T-helper 9 cell (primary cell): ENCODE measurements at places on chromosomes 3 and 15.

DNA sequence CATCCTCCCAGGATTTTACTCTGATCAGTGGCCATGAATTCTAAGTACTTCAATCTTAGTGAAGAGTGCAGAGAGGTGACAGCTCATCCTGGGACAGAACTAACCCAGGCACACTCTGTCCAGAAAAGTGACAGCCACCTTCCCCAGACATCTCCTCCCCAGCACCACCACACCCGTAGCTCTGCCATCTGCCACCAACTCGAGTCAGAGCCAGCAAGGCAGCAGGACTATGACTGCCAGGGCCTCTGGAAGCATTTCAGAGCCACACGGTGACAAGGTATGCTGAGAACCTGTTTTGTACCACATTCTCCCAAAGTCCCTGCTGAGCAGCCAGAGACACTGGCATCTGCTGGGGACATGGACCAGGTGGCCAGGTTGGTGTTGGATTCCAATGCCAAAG, 71.0 kb downstream of the NTRK3 start:
- no peak for DNase-seq

GRCh38 chr15:82611348-82611747, 35.8 kb downstream of the CPEB1 start:
- no peak for DNase-seq

DNA sequence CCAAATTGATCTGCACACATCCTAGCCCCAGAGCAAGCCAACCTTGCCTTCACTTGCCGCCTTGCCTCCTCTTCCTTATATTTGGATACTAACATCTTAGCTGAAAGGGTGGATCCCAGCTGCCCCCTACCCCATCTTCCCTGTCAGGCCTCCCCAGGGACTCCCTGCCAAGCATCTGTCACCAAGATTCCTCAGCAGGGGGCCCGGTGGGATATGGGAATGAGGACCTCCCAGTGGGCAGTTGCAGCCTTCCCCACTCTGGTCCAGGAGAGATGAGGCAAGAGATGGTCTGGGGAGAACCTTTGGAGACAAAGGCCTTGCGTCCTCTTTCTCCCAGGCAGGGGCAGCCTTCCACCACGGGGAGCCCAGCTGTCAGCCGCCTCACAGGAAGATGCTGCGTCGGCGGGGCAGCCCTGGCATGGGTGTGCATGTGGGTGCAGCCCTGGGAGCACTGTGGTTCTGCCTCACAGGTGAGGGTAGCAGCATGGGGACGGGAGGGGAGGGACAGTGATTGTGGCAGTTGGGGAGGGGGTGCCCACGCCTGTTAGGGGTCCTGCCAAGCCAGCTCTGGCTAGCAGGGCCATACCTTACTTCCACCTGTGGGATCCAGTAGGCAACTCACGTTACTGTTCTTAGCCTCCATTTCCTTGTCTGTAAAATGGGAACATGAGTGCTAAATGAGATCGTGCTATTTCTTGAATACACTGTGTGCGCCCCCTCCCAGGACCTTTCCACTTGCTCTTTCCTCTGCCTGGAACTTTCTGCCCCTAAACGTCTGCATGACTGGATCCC, 15.3 kb downstream of the CD276 start:
- DNase-seq, result no peak

- no peak for DNase-seq
These were observed 1.3 kb upstream of the THBS1 start for GRCh38 chr15:39579487-39580116.

- DNase-seq, result no peak
These were observed 47.8 kb upstream of the IREB2 start for GRCh38 chr15:78390242-78390641.

- DNase-seq, result no peak
These were observed 32.5 kb downstream of the RYR3 start for GRCh38 chr15:33343275-33343674.

DNA sequence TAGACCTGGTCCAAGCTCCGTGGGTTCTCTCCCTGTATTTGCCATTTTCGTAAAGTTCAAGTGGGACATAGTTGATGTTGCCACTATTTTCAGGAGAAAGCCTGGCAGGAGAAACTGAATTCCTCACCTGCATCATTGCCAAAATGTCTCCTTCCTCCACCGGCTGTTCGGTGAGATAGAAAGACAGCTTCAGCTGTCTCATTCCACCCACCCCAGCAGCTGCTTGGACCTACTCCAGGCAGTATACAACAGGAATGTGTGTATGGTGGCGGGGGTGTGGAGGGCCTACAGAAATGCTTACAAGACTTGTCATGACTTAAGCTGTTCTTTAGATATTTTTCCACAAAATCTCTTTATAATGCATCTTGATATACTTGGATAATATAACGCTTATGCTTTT, 132.7 kb upstream of the RAP2B start:
- no peak for DNase-seq

DNA sequence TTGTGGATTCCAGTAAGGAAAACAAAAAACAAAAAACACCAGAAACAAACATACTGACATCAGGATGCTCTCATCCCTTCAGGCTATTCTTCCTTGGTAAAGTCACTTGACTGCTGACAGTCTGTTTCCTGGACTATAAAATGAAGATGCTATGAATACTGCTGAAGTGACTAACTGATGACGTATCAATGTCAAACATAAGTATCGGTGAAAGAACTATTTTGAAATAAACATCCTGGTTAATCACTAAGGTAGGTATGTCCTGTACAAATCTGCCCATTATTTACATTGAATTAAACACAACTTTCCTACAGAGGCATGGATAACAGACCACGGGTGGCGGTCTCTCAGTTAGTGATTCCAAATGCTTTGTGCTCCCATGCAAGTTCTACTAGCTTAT, 45.9 kb downstream of the CHAC1 start:
- no peak for DNase-seq

- DNase-seq, result no peak
These were observed 67.2 kb downstream of the EFHB start for GRCh38 chr3:19866751-19867347.

GRCh38 chr3:197445896-197446699, 109.7 kb downstream of the BDH1 start:
- DNase-seq, result no peak

GRCh38 chr15:49675041-49675440, 54.2 kb downstream of the DTWD1 start:
- no peak for DNase-seq

DNA sequence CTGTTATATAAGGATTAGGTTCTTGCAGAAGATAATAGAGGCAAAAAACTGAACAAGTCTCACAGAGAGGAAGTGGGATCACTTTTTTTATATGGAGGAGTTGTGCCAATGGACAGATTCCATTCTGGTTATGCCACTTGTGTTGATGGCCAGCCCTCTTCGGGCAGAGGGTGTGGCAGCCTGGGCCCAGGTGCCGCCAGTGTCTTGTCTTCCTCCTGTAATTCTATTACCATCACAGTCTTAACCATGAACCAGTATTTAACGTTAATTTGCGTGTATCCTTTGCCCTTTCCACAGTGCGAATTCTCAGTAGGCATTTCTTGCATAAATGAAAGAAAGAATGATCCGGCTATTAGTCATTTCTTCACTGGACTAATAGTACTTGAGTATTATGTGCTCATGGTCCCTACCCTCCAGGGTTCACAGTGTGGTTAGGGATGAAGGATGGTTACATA, 7.0 kb upstream of the USP4 start:
- DNase-seq, result no peak

DNA sequence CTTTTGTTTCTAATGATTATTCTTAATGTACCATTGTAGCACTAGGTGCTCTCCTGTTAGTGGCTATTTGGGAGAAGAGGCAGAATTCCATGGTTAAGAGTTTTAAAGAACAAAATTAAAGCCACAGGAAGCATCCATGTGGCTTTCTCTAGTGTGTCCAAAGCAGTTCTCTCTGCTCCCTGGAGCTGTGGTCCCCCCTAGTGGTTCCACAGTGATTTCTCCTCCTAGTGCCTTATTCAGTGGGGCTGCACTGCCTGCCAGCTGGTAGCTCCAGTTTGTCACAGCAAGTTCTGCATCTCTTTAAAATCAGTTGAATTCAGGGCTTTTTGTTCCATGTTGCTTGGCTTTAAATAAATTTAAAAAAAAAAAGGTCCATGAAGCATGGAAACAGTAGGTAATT, 39.6 kb upstream of the FAM98B start:
- no peak for DNase-seq

DNA sequence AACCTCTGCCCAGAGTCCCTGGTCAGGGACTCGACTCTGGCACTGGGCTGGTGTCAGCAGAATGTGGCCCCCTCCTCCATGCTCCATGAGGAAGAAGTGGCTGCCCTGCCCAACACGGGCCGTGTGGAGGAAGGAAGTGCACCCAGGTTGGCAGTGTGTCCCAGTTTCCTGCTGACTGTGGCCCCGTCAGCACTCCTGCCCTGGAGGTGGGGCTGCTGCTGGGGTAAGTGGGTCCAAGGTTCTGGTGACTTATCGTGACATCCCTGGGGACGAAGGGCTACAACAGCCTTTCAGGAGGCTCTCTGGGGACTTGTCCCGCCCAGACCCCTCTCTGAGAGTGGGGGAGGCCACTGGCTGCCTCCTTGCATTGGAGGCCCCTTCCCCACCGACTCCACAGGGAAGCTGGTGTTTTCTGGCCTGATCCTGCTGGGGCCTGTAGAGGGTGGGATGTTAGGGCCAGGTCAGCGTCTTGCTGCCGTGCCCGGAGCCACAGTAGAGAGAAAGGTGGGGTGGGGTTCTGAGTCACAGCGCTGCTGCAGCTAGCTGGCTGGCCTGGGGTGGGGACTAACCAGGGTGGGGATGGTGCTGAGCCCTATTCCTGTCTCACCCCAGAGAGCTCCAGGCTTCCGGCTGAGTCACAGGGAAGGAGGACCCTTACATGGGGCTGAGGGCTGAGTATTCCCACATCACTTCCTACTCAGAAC, 10.5 kb downstream of the SEMA4B start:
- no peak for DNase-seq

- no peak for DNase-seq
These were observed 42.4 kb downstream of the FBN1 start for GRCh38 chr15:48603123-48603500.

GRCh38 chr3:170730071-170730812, 139.8 kb downstream of the RPL22L1 start:
- DNase-seq, result no peak

- no peak for DNase-seq
These were observed 2.4 kb downstream of the CHCHD4 start for GRCh38 chr3:14122301-14122700.

GRCh38 chr3:64957408-64958198, 269.8 kb upstream of the ADAMTS9 start:
- no peak for DNase-seq

DNA sequence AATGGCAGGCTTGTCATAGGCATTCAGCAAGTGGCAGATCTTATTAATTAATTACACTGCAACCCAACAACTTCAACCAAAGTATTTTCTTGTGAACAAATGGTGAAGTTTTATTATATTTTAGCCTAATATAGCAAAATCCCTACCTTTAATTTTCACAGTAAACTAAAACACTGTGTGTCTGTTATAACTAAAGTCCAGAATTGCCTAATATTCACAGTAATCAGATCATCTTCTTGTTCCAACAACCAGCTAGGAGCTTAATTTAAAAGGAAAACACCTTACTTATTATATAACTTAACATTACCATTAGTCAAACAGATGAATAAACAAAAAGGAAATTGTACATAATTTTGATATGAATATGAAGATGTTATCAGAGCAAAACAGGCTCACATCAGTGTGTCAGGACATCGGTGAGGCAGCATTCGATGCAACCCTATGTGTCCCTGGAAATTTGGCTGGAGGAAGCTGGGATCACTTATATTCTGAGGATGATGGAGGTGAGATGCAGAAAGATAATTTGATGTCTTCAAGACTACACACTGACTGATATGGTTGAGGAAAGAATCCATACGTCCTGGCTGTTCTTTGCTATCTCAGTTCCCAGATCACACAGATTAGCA, 189.3 kb upstream of the EIF1B start:
- DNase-seq, result no peak

GRCh38 chr15:78342021-78342420, 1.9 kb downstream of the CRABP1 start:
- no peak for DNase-seq
